Erythroblast (primary cell): ENCODE measurements at places on chromosomes 4 and X.

DNA sequence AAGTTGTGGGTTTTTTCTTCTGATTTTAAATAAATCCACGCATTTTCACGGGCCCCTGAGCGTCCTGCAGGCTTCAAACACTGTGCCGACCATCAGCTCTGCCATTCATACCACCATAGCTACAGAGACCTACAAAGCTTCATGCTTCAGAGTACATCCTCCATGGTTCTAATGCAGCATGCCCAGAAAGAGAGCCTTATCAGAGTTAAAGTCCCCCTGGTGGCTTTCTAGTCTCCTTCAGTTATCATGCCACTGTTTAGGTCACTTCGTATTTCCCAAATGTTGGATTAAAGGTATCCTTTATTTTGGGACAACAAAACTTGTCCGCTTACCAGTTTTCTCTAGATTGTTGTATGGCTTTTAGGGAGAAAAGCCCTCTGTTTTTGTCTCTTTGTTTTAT is 66.7 kb upstream of the VCX2 start:
- DNase-seq, result no peak

DNA sequence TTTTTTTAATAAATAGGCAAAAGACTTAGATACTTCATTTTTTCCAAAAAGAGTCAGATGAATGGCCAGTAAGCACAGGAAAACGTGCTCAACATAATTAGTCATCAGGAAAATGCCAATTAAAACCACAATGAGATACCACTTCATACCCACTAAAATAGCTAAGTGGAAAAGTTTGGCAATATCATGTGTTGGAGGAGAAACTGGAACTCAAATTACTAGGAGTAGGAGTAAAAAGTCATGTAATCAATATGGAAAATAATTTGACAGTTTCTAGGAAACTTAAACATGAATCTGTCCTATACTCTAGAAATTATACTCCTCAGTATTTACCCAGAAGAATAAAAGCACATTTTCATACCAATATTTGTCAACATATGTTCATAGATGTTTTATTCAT is 449.8 kb downstream of the INPP4B start:
- DNase-seq, result no peak

DNA sequence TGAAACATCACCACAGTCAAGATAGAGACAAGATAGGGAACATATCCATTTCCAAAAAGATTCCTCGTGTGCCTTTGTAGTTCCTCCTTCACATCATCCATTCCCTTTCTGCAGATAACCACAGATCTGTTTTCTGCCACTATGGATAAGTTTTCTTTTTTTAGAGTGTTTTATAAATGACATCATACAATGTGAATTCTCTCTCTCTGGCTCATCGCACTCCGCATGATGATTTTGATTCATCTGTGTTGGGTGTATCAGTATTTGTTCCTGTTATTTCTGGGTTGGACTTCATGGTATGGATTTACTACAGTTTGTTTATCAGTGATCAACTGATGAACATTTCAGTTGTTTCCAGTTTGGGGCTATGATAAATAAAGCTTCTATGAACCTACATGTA is 23.2 kb upstream of the ANXA3 start:
- DNase-seq, result no peak

GRCh38 chrX:111829345-111829744 is 46.6 kb upstream of the TRPC5OS start:
- no peak for DNase-seq

DNA sequence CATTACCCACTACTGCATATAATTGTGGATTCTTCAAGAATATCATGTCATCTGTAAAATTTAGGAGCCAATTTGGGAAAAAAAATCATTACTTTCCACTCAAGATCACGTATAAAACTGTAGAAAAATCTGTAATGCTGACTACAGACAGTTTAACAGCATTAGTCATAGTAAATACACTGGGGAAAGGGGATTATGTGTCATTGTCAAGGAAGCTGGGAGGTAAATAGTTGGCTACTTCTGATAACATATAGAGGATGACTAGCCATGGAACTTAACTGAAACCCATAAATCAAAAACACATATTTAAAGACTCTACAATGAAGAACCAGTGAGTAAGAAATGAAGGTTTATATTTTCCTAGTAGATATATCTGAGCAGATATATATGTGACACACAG is 1666.4 kb upstream of the IGFBP7 start:
- DNase-seq, result no peak

DNA sequence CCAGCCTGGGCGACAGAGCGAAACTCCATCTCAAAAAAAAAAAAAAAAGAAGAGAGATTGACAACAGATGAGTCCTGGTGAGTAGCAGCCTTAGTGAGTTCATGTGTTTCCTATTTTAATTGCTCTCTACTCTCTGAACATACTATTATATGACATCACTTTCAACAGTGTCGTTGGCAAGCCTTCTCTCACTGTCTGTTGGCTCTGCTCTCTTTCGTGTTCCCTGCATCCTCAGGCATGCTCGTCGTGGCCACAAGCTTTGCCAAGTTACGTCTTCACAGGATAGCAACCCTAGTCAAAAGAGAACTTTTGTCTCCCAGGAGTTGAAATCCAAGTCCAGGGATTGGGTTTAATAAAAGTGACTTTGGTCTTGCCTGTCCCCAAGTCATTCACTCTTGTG is 117.1 kb upstream of the EGFL6 start:
- no peak for DNase-seq

GRCh38 chr4:86326400-86326799 is 33.5 kb downstream of the MAPK10 start:
- no peak for DNase-seq

GRCh38 chr4:54446581-54446980 is 211.2 kb upstream of the KIT start:
- DNase-seq, result peak; percentile 20

DNA sequence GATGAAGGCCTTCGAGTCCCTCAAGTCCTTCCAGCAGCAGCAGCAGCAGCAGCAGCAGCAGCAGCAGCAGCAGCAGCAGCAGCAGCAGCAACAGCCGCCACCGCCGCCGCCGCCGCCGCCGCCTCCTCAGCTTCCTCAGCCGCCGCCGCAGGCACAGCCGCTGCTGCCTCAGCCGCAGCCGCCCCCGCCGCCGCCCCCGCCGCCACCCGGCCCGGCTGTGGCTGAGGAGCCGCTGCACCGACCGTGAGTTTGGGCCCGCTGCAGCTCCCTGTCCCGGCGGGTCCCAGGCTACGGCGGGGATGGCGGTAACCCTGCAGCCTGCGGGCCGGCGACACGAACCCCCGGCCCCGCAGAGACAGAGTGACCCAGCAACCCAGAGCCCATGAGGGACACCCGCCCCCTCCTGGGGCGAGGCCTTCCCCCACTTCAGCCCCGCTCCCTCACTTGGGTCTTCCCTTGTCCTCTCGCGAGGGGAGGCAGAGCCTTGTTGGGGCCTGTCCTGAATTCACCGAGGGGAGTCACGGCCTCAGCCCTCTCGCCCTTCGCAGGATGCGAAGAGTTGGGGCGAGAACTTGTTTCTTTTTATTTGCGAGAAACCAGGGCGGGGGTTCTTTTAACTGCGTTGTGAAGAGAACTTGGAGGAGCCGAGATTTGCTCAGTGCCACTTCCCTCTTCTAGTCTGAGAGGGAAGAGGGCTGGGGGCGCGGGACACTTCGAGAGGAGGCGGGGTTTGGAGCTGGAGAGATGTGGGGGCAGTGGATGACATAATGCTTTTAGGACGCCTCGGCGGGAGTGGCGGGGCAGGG is 568 bp downstream of the HTT start:
- DNase-seq, result peak; percentile 71

DNA sequence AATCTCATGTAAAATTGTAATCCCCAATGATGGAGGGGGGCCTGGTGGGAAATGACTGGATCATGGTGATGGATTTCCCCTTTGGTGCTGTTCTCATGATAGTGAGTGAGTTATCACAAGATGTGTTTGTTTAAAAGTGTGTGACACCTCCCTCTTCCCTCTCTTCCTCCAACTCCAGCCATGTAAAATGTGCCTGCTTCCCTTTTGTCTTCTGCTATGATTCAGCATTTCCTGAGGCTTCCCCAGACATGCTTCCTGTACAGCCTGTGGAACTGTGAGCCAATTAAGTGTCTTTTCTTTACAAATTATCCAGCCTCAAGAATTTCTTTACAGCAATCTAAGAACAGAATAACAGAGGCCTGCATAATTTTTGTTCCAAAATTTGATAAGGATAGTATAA is 85.2 kb downstream of the ANAPC10 start:
- DNase-seq, result no peak

DNA sequence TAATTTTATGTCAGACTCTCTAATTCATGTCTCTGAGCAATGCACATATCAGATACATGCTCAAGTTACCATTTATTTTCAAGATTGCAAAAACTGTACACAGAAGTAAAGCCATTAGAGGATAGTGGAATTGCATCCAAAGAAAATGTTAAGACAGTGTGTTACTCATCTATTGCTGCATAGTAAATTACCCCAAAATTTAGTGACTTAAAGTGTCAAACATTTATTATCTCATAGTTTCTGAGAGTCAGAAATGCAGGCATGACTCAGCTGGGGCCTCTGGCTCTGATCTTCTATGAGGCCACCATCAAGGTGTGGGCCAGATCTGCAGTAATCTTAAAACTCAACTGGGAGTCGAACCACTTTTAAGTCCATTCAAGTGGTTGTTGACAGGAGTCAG is 275.2 kb downstream of the QDPR start:
- DNase-seq, result no peak

- no peak for DNase-seq
Measured at GRCh38 chr4:137307806-137308205, 224.5 kb downstream of the PCDH18 start.

DNA sequence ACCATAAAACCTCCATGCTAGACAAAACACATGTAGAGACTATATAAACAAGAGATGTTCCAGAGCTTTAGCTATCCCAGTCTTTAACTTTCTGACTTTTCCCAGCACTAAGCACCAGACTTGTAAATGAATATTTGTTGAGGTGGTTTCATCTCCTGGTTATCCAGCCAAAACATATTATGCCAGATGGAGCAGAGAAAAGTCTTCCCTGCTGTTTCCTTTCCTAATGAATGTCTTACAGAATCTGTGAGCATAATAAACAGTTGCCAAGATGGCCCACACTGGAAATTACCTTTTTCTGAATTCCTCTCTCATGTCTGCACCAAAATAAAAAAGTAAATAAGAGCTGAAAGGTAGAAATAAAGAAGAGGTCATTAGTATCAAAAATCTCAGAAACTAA is 159.2 kb downstream of the TECRL start:
- no peak for DNase-seq

GRCh38 chrX:94424456-94424855 is 750.5 kb downstream of the FAM133A start:
- no peak for DNase-seq

DNA sequence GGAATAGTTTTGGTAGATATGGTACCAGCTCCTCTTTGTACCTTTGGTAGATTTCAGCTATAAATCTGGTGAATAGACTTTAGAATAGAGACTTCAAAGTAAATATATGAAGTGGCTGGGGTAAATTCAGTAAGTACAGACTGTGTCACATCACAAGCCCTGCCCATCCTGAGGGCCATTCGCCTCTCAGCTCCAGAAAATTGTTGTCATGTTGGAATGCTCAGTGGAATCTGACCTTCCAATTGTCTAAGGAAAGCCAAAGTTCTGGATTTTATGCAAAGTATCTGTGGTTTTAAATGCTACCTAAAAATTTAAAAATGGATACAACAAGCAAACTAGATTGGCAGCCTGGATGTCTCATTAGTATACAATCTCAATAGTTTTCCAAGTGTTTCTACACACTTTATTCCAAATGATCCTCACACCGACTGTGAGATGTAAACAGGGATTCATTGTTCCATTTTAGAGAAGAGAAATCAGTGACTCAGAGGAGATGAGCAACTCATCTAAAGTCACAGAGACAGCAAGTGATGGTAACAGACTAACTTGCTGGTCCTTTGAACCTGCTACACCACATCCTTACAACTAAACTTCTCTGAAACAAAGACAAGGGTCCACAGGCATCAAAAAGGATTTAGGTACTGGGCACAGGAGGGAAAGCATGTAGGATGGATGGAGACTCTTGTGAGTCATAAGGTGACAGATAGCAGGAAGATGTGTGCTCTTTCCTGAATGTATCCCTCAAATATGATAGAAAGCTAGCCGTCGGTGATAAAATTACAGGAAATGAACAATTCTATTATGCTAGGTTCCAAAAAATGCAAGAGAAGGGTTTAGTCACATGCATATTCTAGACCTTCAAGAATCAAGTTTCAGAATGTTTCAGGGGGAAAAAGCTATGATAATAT is 127.3 kb downstream of the ATP10D start:
- no peak for DNase-seq

DNA sequence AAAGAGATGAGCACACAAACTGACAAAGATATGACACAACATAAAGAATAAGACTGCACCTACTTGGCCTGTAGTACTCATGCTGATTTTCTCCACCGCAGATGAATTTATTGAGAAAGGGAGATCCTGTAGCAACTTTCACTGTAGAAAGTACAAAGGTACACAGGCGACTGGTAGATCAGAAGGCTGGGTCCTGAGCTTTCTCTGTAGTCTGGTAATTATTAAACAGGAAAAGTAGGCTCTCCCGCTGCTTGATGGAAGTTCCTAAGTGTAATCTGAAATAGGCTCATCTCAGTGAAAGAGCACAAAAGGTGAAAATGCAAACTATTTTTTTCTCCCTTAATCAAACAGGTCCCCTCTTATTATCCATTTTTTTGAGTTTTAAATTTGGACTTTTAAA is at the start of gene ADH6:
Gene ADH6, minus strand, starts transcription at position 175 of the 400 bp plus-strand sequence. Its CDS starts 94 bp downstream, at position 81.
- no peak for DNase-seq
